ENCODE measurements at places on chromosomes 6 and 20.

GRCh38 chr6:4774715-4775493 is 1.3 kb upstream of the CDYL start:
- peak overlapping the region; percentile 37 for H3K27ac ChIP-seq
- H3K4me1 ChIP-seq: peaks cover 45% of the 10 kb centered on the region
- no peak for DNase-seq
- H3K4me3 ChIP-seq: peak overlapping the region; percentile 71

- DNase-seq: no peak
- H3K4me3 ChIP-seq: no peak overlapping the region
- H3K4me1 ChIP-seq: peaks cover 3% of the 10 kb centered on the region
These were observed 164.3 kb downstream of the TASP1 start for GRCh38 chr20:13474467-13474866.

DNA sequence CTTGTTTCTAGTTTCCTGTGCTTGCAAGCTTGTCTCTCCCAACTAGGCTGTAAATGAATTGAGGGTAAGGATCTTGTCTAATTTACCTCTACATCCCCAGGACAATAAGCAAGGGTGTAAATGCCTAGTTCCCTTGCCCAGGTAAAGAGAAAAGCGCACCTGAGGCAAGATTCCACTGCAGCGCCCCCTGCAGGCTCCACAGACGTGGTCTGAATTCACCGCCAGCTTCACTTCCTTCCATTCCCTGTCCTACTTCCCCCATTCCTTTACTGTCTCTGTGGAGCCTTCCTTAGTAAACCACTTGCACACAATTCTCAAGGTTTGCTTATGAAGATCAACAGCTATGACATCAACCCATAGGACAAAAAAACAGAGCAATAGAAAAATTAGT is 42.3 kb downstream of the ANKEF1 start:
- no peak overlapping the region for H3K4me3 ChIP-seq
- peaks cover 11% of the 10 kb centered on the region for H3K27me3 ChIP-seq
- no peak overlapping the region for H3K27ac ChIP-seq
- no peaks in the 10 kb centered on the region for H3K36me3 ChIP-seq

DNA sequence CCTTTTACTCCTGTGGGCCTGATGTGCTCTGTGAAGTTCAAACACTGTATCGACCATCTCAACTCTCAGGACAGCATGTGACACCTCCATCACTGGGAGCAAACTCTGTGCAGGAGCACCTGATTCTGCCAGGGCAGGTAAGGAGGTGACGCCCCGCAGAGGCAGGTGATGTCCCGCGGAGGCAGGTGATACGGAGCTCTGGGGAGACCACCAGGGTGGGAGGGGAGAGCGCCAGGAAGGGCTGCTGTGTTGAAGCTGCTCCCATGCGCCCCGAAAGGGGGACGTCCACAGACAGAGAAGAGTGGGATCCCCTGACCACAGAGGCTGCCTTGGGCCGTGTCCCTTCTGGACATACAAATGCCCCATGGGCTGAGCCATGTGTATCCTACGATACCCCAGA is 58.3 kb downstream of the DACT2 start:
- H3K36me3 ChIP-seq: no peaks in the 10 kb centered on the region
- H3K27ac ChIP-seq: no peak overlapping the region
- no peak overlapping the region for H3K4me3 ChIP-seq
- H3K4me1 ChIP-seq: no peaks in the 10 kb centered on the region
- H3K27me3 ChIP-seq: peaks cover 6% of the 10 kb centered on the region

DNA sequence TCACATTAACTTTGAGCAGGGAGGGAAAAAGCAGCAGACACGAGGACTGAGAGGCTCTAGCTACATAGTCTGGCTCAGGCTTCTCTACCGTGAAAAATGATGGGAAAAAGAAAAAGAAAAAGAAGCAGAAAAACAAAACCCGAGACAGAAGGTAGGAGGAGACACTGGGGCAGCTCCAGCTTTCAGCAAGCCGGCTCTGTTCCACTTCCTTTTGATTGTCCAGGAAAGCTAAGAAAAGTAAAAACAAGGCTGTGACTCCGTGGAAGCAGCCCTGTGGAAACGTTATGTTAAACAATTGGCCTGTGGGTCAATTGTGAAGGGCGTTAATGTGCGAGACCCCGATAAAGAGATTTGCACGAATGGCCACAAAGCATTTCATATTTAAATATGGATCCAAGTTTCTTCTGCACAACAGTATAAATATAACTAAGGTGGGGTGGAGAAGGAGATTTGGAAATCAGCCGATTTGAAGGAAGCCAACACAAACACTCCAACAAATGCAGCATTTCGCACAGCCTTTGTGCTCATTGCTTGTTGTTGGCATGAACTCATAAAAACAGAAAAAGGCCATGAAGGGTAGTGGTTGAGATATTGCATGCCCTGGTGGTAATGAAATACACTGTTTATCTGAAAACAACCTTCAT is 236.9 kb upstream of the JAG1 start:
- no peak overlapping the region for H3K27ac ChIP-seq
- H3K27me3 ChIP-seq: no peaks in the 10 kb centered on the region
- H3K36me3 ChIP-seq: no peaks in the 10 kb centered on the region
- no peak overlapping the region for H3K4me3 ChIP-seq
